Esophagus mucosa (tissue), 1 donor: ENCODE measurements at places on chromosomes 7 and 10. TPM values are rescaled to one million over a fixed set of nuclear protein-coding genes. Genes with fewer than 3 reads are reported as not detected.

ZNF92 gene
- 5.6 TPM for total RNA-seq

GRCh38 chr7:95493247-95493646 is 7.5 kb downstream of the ASB4 start:
- no peak for ATAC-seq

- no peak for ATAC-seq
Observed at GRCh38 chr7:147861058-147861716, 729.4 kb upstream of the C7orf33 start.

LRRC27 gene
- total RNA-seq, result 3.9 TPM

DNA sequence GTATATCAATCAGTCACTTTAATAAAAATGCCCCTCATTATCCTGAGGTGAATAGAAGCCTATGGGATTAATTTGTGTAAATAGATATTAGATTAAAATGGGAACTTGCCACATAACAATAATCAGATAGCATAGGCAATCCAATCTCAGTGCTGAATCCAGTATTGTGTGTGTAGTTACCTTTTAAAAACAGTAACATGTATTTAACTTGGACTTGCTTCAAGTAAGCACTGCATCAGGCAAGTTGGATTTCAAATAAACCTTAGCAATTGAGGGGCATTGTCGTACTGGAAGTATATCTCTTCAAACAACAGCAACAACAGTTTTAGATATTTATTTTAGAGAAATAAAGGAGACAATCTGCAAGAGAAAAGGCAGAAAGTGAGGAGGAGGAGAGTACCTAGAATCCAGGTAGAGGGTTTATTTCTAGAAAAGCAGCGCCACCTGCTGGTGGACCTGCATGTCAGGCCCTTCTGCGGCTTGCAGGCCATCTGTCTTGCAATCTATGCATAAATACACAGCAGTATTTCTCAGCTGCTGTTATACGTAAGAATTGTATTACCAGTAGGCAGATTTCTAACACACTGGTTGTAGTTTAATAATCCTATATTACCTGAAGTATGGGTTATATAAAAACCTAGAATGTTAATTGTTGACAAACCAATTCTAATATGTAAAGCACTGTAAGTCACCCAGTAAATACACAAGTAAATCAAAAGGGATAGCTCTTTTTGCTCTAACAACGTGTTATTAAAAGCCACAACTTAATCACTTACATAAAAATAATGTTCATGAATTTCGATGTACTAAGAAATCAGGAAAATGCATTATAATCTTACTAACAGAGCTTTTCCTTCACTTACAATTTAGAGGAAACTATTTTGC is 652.8 kb downstream of the KCNMA1 start:
- ATAC-seq, result peak; percentile 55

DNA sequence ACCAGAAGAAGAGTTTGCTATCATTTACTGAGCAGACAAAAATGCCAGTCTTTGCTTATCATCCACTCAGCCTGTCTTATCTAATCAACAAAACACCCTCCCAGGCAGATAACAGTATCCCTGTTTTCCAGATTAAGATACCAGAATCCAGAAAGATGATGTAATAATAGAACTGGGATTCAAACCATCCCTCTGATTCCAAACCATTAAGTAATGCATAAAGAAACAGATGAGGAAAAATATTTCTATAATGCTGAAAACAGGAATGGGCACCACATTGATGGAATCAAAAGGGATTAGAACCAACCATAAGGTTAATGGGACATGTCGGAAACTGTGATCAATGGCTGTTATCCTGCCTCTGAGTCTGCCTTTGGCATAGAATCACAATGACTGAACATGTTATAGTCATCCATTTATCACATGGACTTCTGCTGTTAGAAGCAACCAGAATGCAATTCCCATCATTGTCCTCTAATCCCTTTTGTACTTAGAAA is 92.1 kb upstream of the RSU1 start:
- ATAC-seq, result no peak

- ATAC-seq, result no peak
Observed at GRCh38 chr10:118720685-118721538, 33.9 kb downstream of the CACUL1 start.

DNA sequence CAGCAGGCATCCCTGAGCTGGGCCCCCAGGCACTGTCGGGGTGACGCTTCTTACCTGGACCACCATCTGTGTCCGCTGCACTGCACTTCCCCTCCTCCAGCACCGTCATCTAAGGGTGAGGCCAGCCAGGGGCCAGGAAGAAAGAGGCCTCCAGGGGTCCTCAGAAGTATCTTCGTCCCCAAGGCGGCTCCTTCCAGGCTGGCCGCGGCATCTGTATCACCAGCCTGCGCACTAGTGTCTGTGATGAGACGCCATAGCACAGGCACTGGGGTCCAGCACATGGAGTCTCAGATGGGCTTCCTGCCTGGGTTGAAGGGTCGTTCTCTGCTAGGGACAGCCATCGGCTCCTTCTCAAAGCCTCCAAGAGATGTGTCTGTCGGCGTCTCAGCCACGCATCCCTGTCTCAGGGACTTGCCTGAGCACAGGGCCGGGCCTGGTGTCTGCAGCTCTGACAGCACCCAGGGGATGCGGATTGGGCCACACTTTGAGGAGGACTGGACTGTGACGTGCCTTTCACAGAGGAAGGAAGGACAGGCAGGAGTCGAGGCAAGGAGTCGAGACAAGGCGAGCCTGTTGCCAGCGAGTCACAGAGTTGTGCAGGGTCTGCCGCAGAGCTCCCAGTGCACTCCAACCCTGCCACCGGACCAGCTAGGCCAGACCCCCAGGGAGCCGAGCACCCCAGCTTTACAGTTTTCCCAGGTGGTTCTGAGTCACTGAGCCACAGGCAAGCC is 101.5 kb upstream of the DIP2C start:
- ATAC-seq, result peak; percentile 16

MEOX2 gene
- 0.60 TPM for total RNA-seq

SAP25 gene
- total RNA-seq, result 0.32 TPM

- ATAC-seq, result no peak
Observed at GRCh38 chr10:49324711-49325110, 25.7 kb downstream of the C10orf71 start.

GRCh38 chr10:96660297-96660696 is 60.0 kb downstream of the PIK3AP1 start:
- ATAC-seq, result no peak

DNA sequence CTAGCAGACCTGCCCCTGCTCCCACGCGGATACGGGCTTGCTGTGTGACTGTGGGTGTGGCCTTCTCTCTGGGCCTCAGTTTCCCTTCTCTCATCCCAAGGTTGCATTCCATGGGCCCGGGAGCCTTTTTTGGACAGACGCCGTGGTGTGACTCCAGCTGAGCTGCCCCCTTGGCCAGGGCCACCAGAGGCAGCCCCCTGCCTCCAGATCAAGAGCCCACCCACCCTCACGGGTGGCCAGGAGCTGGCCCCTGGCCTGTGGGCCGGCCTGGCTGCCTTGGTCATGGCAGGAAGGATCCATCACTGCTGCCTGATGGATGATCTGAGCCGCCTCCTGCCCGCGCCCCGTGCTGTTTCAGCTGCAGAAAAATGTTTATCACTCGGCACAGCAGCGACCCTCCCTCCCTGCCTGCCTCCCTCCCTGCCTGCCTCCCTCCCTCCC is 27.8 kb upstream of the ELFN1 start:
- no peak for ATAC-seq

- ATAC-seq, result no peak
Observed at GRCh38 chr7:19522486-19522885, 186.4 kb downstream of the POLR1F start.

SNX8 gene
- 21.7 TPM for total RNA-seq

VWDE gene
- 0.36 TPM for total RNA-seq

DNA sequence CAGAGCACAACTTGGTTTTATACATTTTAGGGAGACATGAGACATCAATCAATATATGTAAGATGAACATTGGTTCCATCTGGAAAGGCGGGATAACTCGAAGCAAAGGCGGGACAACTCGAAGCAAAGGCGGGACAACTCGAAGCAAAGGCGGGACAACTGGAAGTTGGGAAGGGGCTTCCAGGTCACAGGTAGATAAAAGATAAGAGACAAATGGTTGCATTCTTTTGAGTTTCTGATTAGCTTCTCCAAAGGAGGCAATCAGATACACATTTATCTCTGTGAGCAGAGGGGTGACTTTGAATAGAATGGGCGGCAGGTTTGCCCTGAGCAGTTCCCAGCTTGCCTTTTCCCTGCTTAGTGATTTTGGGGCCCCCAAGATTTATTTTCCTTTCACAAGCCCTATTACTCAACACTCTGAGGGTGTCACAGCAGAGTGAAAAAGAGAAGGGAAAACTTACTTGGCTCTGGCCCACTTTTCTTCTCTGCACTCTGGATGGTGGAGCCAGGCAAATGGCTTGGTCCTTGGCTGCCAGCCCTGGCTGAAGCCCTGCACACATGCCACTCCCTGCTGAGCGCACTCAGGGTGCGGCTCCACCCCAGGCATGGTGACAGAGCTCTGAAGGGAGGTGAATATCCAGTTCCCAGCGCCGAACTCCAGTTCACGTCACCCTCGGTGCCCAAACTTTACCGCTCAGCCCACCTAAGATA is 46.7 kb downstream of the PARD3 start:
- ATAC-seq, result peak; percentile 99

GRCh38 chr7:46153951-46154787 is 233.1 kb upstream of the IGFBP3 start:
- ATAC-seq, result peak; percentile 78

DNA sequence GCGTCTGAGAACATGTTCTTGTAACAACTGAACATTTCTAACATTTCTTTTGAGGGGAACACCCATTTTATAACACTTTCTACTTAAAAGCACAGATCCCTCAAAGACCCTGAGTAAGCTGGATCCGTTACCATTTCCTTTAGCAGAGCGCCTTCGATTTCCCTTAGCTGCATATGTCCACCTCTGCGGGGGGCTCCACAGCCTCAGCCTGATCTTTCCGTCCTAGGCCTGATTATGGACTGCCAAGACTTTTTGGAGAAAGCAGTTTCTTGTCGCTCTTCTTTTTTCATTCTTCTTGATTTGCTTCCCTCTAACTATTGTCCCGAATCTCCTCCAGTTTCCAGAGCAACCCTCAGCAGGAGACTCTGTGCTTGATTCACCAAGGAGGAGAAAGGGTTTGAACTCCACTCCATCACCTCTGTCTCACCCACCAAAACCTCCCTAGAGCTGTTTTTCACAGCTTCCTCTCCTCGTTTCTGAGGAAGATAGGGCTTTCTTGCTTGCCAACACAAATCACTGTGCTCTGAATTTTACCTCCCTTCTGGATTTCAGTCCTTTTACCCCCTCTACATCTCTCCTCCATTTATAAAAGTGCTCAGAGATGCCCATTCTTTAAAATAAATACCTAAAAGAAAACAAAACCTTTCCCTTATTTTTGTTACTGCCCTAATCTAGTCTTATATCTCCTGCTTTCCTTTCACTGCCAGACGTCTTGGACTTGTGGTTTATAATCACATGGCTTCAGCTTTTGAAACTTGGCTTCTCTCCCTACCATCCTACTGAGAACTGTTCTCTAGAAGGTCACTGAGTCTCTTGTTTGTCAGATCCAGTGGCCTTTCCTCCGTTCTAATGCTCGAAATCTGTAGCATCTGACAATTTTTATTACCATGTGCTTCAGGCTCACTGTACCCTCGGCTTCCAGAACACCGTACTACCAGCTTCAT is 30.5 kb upstream of the ZRANB1 start:
- ATAC-seq, result no peak

DNA sequence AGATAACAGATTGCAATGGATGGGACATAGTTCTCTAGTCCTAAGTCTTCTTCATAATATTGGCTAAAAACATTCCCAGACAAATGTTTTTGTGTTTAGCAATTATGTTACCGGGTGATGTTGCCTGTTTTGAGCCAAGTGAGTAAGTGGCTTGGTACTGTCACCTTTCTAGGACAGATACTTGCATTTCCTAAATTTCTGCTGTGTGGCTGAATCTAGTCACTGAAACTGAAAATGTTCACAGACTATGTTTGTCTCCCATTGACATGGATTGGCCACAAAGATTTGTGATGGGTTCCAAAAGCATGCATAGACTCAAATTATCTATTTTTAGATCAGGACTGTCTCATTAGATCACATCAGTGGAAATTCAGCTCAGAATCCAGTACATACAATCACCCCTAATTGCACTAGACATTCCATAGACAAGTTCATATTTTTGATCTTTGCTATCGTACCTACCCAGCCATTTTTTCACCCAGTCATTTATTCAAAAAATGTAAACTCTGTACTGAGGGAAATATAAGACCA is 1222.1 kb upstream of the AUTS2 start:
- ATAC-seq, result no peak

GRCh38 chr10:127734753-127735152 is 2.2 kb upstream of the FOXI2 start:
- ATAC-seq, result no peak

DKK1 gene
- 1.6 TPM for total RNA-seq

DCLRE1C gene
- total RNA-seq, result 17.5 TPM

IGFBP3 gene
- 7.9 TPM for total RNA-seq

GRCh38 chr7:18895456-18895855 is 222.0 kb downstream of the TWIST1 start:
- peak; percentile 77 for ATAC-seq

- ATAC-seq, result peak; percentile 93
Observed at GRCh38 chr7:148698397-148699023, at the start of gene CUL1. TSS of gene CUL1 (plus strand) at chr7:148698903. CDS start at chr7:148730123, 31,220 bp downstream.

DNA sequence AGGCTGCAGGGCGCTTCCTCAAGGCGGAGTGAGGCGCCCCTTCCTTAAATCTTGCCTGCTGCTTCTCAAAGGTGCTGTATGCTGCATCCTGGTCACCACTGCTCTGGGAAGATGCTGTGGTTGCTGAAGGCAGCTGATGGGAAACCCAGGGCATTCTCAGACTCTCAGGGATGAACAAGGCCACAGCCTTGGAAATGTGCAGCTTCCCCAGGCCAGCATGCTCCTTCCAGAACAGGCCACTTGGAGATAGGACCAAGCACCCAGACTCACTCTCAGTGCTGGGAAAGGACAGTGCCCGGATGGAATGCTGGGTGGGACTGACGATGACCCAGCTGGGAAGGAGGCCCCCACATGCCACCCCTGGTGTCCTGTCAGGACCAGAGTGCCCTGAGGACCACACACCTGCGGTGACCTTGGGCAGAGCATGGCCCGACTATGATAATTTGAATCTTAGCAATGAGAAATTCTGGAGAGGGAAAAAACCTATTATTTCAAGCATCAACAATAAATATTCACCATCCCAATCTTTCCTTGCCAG is 235.5 kb downstream of the TNS3 start:
- ATAC-seq, result no peak

- ATAC-seq, result peak; percentile 74
Observed at GRCh38 chr7:24757353-24758275, at the start of gene GSDME. TSS of gene GSDME (minus strand) at chr7:24757464. CDS start at chr7:24749774, 7,690 bp downstream.

PKD2L1 gene
- not detected for total RNA-seq

- ATAC-seq, result no peak
Observed at GRCh38 chr10:6208799-6209235, 6.1 kb downstream of the PFKFB3 start.

PPP1R17 gene
- not detected for total RNA-seq

PDK4 gene
- total RNA-seq, result 1.5 TPM

GRCh38 chr10:126930131-126930882 is 25.1 kb downstream of the DOCK1 start:
- ATAC-seq, result no peak

VWC2 gene
- 0.04 TPM for total RNA-seq
